ENCODE measurements at places on chromosomes 3 and 15.
A peak's percentile ranks its signal among the peaks of the same experiment; 100 is the strongest.

DNA sequence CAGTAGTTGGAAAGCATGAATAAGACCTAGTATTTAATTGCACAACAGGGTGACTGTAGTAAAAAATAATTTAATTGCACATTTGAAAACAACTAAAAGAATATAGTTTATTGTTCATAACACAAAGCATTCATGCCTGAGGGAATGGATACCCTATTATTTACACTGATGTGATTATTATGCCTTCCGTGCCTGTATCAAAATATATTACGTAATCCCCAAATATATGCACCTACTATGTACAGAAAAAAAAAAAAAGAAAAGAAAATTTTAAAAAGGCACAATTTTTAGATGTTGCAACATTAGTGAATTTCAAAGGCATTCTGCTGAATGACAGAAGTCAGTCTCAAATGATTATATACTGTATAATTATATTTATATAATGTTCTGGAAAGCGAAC, 647.2 kb upstream of the BCHE start:
- no peak for DNase-seq

- no peak for DNase-seq
These were observed 199.8 kb downstream of the TCF12 start for GRCh38 chr15:57118013-57118799.

DNA sequence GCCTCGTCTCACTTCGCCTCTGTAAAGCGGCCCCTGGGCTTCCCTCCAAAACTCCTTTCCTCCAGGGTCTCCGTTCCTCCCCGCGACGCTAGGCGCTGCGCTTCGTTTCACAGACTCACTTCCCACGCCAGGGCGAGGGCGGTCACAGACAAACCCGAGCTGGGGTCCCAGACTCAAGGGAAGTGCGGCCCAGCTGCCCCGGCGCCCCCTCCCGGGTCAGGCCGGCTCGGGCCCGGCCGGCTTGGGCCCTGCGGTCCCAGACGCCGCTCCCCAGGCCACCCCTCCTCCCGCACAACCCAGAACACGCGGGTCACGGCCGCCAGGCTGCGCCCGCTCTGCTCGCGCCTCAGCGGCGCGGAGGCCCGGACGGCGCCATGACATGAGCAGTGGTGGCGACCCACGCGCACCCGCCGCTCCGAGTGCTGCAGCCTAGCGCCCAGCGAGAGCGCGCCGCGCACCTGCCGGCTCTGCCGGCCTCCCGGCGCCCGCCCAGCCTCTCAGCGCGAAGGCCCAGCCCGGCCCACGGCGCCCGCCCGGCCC, 547 bp downstream of the NUP210 start:
- peak; percentile 55 for DNase-seq

DNA sequence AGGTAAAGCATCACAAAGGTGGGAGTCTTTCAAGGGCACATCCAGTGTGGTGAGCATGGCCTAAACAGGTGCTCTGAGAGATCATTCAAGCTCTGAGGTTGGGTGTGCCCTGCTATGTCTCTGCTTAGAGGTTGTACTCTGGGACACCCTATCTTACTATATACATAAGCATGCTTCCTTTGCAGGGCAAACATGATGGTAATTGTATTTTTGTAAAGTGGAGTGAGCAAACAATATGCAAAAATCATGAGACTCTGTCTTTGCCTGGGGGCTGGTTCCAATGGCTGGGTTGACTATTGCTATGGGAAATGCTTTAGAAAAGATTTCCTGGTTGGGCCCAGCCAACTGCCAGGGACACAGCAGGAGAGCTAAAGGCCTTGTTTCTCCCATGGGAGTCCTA, 315.1 kb upstream of the TLE3 start:
- no peak for DNase-seq

DNA sequence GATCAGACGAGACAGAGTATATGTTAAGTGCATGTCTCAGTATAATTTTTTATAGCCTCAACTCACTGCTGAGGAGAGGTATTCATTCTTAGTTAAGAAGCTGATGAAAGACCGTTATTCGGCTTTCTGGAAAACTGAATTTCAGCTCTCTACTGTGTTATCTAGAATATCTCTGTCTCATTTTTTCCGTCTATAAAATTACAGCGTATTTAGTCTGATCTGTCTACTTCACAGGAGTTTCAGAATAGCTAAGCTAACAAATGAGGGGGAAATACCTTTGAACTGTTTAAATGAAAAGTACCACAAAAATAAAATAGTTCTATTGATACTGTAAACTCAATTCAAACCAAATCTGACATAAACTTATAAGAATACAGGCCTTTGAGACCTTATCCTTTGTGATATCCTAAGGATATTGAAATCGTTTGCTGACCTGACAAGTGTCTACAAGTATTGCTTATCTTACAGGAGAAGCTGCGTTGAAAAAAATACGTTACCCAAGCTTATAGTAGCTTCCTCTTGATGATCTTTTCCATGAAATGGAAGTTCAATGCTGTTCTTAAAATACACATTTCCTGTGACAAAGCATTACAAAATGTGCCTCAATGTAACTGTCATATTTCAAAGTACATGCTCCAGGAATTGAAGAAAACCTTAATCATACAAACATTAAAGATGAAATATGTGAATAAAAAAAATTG, 104.6 kb downstream of the IL1RAP start:
- DNase-seq = no peak

DNA sequence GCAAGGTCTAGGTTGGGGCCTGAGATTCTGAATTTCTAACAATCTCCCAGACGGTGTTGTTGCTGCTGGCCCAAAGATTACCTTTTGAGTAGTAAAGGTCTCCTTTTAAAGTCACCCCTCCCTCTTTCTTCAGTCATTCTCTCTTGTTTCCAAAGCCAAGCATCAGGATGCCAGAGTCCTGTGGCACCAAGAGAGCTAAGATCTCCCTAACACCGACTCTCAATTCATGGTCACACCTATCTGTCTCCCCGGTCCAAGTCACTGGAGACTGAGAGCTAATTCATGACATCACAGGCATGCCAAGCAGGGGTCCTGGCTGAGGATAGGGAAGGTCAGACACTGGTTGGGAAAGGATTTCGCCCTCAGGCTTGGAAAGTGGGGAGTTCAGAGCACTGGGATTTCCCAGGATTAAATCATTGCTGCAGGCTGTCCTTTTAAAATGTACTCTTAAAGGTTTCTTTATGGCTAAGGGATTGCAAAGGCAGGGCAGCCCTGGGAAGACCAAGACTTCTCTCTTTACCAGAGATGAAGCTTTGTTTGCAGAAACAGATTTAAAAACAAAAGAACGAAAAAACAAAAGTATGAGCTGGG, 7.3 kb downstream of the SHOX2 start:
- DNase-seq = no peak

- no peak for DNase-seq
These were observed 6.1 kb upstream of the LRRC15 start for GRCh38 chr3:194375473-194376240.

DNA sequence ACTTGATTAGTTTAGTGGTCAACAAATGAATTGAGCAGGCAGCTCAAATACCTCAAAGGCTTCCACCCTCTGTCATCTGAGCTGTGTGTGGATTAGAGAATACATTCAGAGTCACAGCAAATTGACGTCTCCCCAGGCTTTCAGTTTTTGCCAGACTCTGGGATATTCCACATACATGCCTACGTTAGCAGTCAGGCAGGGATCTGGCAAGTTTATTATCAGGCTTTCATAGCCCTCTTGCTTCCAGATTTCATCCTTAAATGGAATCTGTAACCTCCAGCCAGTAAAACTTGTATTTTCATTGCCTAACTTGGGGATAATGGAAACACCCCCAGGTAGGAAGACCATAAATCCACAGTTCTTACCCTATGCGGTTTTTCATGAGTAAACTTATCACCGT, 115.9 kb downstream of the RASA2 start:
- no peak for DNase-seq

- DNase-seq = no peak
These were observed 80.2 kb downstream of the ADAMTS17 start for GRCh38 chr15:100261302-100262240.

- no peak for DNase-seq
These were observed 60.7 kb downstream of the B3GNT5 start for GRCh38 chr3:183313764-183314163.

- no peak for DNase-seq
These were observed 5.1 kb downstream of the FAM107A start for GRCh38 chr3:58572013-58572633.

GRCh38 chr3:18761530-18761929, 336.4 kb upstream of the SATB1 start:
- DNase-seq = no peak
